ENCODE measurements at places on chromosomes 16 and 17.
A peak's percentile ranks its signal among the peaks of the same experiment; 100 is the strongest.

- no peak for DNase-seq
Measured at GRCh38 chr16:50165473-50165872, 12.4 kb downstream of the TENT4B start.

- no peak for DNase-seq
Measured at GRCh38 chr16:79912592-79913310, 312.2 kb upstream of the MAF start.

DNA sequence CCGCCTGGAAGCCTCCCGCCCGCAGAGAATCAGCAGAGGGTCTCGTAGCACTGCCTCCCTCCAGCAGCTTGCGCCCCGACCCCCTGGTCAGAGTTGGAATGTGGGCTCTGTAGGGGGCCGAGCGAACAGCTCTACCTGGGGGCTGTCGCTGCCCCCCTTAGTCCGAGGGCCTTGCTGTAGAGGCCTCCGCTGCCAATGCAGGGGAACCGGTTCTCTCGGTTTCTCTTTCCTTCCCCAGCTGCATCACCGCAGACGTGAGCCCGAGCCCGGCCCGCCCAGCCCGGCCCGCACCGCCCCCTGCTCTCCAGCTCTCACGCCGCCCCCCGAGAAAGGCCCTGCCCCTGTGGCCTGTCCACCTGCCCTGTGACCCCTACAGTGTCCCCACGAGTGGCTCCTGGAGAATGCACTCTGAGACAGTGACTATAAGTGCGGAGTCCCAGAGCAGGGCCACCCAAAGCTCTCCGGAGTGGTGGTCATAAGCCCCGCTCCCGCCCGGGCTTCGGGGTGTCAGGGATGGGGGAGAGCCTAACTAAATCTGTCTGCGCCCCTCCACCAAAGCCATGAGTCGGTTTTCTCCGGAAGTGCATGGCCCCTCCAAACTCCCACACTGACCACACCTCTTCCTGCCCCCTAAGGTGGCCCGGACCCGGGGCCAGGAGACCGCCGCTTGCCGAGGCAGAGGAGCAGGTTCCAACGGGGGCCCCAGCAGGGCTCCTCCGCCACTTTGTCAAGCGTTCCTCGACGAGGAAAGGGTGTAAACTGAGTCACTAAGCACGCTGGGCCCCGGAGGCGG, 1.7 kb downstream of the ARHGAP27 start:
- peak; percentile 83 for DNase-seq

GRCh38 chr16:65576631-65577030, 454.8 kb upstream of the CDH11 start:
- no peak for DNase-seq

GRCh38 chr17:61647047-61647446, 56.0 kb upstream of the NACA2 start:
- DNase-seq: no peak

GRCh38 chr17:5901731-5902130, 168.4 kb upstream of the WSCD1 start:
- no peak for DNase-seq

- DNase-seq: no peak
Measured at GRCh38 chr17:28369684-28370034, 448 bp downstream of the VTN start.

DNA sequence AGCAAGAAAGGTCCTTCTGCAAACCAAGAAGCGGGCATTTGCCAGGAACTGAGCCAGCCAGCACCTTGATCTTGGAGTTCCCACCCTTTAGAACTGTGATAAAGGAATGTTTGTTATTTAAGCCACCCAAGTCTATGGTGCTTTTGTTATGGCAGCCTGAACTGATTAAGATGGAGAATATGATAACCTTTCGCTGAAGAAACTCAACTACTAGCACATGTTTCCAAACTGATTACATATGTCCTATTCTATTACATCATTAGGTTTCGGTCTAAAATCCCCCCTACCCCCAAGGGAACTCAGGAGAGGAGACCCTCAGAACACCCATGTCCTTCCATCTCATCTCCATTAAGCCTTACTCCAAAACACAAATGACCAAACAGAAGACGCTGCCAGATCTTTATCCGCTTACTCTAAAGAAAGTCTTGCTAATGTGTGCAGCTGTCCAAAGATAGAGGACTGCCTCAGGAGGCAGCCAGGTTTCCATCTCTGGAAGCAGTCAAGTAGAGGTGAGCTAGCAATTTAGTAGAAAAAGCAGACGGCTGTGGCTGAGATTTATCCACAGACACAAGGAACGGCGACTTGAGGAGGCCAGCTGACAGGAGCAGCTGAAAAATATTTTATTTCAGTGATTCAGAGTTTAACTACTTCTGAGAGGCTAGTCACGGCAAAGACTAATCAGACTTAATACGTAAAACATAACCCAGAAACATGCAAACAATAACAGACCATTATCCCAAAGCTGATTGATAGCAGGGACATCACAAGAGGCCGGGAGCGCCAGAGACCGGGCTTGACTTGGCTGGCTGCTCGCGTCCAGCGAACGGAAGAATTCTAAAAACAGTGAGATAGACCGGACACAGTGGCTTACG, 611.4 kb upstream of the CDH5 start:
- no peak for DNase-seq
